ENCODE measurements at places on chromosomes 13 and 19.

DNA sequence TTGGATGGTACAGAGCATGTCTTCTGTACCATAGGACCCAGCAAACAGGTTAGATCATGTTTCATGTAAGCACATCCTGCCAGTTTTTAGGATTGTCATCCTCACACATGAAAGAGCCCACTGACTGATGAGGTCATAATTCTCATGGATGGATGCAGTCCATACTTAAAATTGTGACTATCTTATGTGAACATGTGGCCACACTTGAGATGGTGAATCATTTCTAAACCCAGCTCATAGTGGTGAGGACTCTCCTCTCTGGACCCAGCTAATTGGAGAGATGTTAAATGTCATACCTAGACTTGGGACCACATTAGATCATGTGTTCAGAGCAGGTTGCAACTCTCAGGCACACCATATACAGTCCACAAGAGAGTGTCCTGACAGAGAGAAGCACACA lies 24.8 kb upstream of the ZNF254 start:
- peak; percentile 41 for DNase-seq

- DNase-seq = no peak
Measured at GRCh38 chr13:72804301-72804700, 22.4 kb downstream of the PIBF1 start.

DNA sequence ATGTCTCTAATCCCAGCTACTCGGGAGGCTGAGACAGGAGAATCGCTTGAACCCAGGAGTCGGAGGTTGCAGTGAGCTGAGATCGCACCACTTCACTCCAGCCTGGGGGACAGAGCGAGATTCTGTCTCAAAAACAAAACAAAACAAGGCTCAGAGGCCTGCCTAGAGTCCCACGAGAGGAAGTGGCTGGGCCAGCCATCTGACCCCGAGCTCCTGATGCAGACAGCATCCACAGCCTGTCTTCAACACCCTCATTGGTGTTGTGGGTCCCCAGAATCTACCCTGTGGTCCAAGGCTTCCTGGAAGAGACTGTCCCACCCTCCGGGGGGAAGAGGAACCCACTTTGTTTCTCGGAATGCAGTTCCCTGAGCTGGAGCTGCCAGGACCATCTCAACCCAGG lies 24.7 kb downstream of the RFX1 start:
- DNase-seq = no peak

DNA sequence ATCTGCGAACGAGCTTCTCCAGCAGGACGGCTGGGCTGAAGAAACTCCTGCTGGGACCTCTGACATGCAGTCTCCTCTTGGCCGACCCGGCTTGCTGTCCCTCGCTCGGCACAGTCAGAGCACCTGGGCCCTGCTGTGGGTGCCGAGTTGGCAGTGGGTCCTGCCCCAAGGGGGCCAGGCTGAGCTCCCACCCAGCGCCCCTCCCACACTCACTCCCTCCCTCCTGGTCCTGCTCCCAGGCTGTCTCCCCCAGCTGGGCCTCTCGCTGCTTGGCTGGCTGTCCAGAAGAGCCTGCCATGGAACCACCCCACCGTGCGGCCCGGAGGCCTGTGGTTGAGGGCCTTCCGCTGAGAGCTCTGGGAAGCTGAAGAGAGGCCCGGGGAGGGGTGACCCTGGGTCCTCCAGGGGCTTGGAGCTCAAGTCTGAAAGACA lies 6.0 kb downstream of the AKT2 start:
- no peak for DNase-seq

GRCh38 chr13:102042746-102043145 lies 359.1 kb downstream of the FGF14 start:
- DNase-seq = no peak

DNA sequence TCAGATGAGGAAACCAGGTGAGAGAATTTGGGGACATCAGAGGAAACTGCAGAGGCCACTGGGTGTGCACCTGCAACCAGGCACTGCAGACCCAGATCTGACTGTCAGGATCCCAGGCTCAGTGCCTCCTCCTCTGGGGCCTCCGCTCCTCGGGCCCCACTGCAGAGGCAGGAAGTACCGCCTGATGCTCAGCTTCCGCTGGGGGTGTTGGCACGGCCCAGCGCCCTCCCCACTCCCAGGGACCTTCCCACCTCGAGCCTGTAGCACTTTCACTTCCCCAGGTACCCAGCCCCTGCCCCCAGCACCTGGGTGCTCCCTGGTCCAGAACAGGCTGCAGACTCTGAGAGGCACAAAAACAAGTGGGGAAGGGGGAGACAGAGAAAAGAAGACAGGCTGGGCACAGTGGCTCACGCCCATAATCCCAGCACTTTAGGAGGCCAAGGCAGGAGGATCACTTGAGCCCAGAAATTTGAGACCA lies 1.4 kb upstream of the CD37 start:
- peak; percentile 82 for DNase-seq

- DNase-seq = peak; percentile 23
Measured at GRCh38 chr13:109778102-109778542, 8.3 kb downstream of the IRS2 start.

DNA sequence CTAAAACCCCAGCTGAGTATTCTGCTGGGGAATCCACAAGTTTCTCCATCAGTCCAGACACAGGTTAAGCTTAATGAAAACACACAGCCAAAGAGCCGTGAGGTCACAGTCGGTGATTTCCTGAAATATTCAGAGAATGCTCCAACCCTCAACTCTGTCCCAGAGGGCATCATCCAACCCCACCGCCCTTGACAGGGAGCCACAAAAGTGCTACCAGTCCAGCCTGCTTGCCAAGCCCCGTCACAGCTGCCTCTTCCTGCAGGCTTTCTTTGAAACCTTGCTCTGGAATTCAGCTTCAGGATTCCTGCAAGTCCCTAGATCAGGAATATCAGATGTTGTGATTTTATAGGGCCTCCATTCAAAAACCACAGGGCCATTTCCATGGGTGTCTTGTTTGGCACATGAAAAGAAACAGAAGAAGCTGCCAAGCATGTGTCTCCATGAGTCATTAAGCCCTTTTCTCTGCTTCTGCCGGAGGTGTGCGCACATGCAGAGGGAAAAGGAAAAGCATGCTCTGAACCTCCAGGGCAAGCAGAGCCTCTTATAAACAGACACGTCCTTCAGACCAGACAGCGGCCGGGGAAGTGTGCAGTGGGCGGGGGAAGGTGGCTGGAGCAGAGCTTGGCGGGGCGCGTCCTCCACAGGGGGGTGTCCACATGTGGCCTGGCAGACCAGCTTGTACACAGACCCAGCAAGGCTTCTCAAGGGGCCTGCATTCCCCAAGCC lies 164.7 kb downstream of the KATNAL1 start:
- peak; percentile 71 for DNase-seq

GRCh38 chr13:70856025-70856424 lies 747.8 kb upstream of the KLHL1 start:
- DNase-seq = no peak

- no peak for DNase-seq
Measured at GRCh38 chr13:27194209-27194608, 22.6 kb upstream of the USP12 start.

DNA sequence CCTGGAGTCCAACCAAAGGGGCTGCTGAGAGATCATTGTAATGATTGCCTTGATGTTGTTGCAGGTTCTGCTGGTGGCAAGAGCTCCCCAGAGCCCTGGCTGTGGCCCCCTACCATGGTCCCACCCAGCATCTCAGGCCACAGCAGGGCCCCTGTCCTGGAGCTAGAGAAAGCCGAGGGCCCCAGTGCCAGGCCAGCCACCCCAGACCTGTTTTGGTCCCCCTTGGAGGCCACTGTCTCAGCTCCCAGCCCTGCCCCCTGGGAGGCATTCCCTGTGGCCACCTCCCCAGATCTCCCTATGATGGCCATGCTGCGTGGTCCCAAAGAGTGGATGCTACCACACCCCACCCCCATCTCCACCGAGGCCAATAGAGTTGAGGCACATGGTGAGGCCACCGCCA lies 15.5 kb downstream of the NCAN start:
- no peak for DNase-seq

DNA sequence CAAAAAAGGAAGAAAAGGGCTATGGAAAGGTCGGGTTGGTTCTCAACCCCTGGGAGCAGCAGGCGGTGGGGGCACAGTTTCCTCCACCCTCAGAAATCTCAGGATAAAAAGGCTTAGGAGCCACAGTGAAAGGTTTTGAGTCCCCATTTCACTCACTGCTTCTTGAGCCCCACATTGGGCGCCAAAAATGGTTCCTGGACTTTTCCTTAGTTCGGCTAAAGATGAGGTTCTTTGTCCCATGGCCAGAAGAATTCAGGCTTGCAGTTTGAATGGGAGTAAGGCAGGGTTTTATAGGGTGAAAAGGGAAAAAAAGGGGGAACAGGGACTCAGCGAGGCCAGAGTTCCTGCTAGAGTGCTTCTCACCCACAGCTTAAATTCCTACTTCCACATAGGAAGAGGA lies 179.5 kb downstream of the GGACT start:
- no peak for DNase-seq

DNA sequence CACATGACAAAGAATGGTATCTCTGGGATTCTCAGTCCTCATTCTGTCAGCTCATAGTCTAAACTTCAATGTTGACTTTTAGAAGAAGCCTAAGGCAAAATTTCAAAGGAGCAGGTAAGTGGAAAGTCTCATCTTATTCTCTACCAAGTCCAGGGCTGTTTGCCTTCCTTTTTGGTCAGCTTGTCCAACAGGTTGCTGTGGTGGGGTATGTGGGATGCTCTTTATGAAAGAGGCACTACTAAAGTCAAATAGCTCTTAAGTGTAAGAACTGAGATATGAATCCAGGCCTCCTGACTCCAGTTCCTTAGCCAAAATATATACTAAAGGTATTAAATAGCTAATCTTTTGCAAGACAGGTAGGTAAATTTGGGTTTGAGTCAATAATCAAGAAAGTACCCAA lies 540.6 kb upstream of the SPRY2 start:
- no peak for DNase-seq

- peak; percentile 77 for DNase-seq
Measured at GRCh38 chr19:47176627-47177090, 46.0 kb downstream of the SAE1 start.

DNA sequence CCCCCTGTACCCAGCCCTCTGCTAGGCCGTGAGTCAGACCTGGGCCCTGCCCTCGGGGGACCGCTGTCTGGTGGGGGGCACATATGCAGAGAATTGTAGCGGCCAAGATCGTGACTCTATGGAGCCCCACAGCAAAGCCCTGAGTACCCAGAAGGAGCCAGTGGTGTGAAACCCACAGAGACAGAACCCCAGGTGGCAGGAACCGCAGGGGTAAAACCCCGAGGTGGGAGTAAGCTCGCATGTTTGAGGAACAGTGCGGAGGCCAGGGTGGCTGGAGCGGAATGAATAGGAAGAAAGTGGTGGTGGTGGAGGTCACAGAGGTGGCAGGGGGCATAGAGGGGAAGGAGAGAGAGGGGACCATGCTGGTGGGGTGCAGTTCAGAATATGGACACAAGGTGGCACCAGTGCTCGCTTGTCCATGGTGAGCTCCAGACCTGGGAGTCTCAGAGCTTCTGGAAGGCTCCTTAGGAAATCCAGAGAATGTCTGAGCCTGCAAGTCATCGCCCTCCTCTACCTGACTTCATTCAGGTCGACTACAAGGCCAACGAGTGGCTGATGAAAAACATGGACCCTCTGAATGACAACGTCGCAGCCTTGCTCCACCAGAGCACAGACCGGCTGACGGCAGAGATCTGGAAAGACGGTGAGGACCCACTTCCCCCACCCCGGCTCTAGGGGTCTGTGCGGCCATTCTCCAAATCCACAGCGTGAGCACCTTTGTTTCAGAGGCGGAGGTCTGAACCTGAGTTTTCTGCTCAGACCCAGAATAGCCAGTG lies 48.9 kb downstream of the MYH14 start:
- DNase-seq = peak; percentile 24

DNA sequence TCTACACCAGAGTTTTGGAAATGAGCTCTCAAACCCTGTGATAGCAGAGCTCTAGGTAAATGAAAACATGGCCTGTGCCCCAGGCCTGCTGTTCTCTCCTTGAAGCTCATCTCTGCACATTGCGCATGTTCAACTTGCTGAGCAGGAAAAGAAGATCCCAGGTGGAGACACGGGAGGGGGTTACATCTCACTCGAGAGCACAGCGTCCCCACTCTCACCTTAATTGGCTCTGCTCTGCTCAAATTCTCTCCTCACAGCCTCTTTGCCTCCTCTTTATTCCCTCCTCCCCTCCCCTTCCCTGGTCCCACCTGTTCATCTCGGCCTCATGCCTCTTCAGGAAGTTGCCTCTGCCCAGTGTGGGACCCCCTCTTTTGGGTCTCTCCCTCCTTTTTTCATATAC lies 44.7 kb downstream of the RGCC start:
- no peak for DNase-seq

DNA sequence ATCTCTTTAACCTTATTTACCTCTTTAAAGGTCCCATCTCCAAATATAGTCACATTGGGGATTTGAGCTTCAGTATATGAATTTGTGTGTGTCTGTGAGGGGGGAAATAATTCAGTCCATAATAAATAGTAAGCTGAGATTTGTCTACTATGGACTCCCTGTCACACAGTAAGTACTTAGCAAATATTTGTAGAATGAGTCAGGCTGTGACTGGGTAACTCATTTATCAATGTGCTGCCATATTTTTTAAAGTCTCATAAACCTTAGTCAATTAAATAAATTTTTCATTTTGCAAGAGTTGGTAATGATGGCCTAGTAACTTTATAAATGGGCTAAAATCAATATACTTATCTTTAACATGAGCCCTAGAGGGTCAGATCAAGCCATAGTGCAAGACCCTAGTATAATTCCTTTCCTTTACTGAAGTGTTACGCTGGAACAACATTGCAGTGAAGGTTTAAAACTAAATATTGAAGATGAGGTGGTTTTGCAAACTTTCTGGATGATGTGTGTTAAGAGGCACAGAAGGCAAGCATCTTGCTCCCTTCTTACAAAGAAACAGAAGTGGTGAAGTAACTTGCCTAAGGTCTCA lies 305.1 kb downstream of the KCNRG start:
- DNase-seq = no peak

DNA sequence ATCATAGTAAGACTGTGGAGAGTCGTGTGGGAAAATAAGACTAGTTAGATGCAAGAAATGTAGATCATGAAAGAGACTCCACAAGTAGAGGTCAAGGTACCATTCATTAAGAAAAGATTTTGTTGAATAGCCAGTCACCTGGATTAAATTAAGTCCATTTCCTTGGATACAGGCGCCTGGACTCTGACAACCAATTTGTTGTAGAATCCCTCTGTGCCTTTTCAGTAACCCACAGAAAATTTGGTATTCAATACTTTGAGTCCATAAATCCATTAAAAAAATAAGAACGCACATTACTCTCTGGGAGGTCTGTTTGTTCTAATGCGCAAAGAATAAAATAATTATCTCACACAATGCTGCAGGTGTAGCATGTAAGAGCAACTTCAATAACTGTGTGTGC lies 469.4 kb downstream of the KLF12 start:
- no peak for DNase-seq

Measured in activated CD4-positive, alpha-beta T cell treated with anti-CD3 and anti-CD28 coated beads, Interleukin-10, Interleukin-2, amounts not matched to agents 100 ng/mL and 50 ng/mL, durations not matched to agents 16 hours and 8 hours (primary cell).